NCI-H2171 (cell line): ENCODE measurements at places on chromosomes 3 and 15.
A peak's percentile ranks its signal among the peaks of the same experiment; 100 is the strongest.

GRCh38 chr15:98347001-98347400, 301.3 kb upstream of the IGF1R start:
- no peak for DNase-seq

GRCh38 chr3:152556731-152557254, 278.1 kb upstream of the P2RY1 start:
- no peak for DNase-seq

GRCh38 chr15:90924375-90924774, 8.0 kb downstream of the HDDC3 start:
- DNase-seq: no peak

- peak; percentile 73 for DNase-seq
Measured at GRCh38 chr3:135268941-135269532, 474.0 kb downstream of the EPHB1 start.

- no peak for DNase-seq
Measured at GRCh38 chr3:126983276-126983652, 349 bp downstream of the PLXNA1 start.

- DNase-seq: no peak
Measured at GRCh38 chr15:78838489-78838888, 27.2 kb upstream of the ADAMTS7 start.

GRCh38 chr15:63677778-63678177, 80.6 kb downstream of the FBXL22 start:
- no peak for DNase-seq

DNA sequence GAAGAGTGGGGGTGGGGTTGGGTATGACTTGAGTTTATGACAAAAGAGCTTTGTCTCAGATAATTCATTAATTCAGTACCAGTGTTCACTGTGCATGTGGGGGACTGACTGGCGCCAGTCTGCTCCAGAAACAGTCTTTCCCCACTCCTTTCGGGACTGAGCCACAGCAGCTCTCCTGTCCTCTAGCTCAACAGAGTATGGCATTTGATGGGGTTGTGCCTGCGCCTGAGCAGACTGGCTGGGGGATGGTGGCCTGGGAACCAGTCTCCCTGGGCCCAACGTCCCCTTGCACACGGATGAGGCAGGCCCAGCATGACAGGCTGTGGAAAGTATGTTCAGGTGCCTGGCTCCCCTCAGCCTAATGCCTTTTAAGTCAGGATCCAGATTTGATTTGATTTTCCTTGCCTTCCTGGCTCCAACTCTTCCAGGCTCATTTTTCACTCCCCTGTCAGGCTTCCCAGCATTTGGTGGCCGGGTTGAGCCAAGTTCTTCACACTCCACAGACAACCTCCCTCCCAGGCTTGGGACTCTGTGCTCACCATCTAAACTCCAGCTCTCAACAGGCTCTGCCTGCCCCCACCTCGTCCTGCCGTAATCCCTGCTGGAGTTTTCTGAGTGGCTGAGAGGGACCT, 105.0 kb downstream of the MYLK start:
- DNase-seq: no peak

- no peak for DNase-seq
Measured at GRCh38 chr3:39388741-39389248, 5.6 kb downstream of the SLC25A38 start.

- no peak for DNase-seq
Measured at GRCh38 chr3:140447136-140447535, 230.7 kb upstream of the TRIM42 start.

- DNase-seq: no peak
Measured at GRCh38 chr3:125245521-125245920, 33.0 kb upstream of the SLC12A8 start.

DNA sequence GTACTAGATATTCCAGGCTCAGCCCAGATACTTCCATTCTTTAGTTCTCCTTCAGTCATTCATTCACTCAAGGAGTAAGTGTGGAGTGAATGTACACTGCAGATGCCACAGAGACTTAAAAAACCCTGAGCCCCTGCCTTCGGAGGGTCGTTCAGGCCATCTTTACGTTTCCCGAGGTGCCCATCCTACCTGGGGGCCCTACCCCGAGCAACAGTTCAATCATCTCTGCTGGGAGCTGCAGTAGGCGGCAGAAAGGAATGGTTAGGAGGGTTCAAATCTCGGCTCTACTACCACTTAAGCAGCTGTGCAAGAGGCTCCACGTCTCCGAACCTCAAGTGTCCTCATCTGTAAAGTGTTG, 613 bp downstream of the SEC13 start:
- no peak for DNase-seq

DNA sequence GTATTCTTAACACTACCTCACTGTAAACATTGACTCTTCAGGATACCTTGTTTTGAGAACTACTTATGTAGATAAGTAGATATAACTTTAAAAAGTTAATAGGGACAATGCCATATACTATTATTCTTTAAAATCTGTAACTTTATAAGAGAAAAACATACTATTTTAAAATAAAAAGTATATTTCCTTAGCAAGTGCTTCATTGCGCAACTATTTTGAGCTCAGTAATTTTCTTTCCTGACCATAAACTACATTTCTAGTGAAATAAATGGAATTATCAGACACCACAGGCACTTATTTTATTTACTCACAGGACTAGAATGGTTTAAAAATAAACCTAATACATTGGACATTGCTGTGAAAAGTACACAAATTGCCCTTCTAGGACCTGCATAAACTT, 764.4 kb upstream of the LMCD1 start:
- no peak for DNase-seq

- no peak for DNase-seq
Measured at GRCh38 chr3:63990733-63991132, 32.6 kb downstream of the PSMD6 start.

- DNase-seq: no peak
Measured at GRCh38 chr3:134427400-134428111, 53.3 kb upstream of the AMOTL2 start.
